ENCODE measurements at places on chromosomes 7 and 10. TPM values are rescaled to one million over a fixed set of nuclear protein-coding genes. Genes with fewer than 3 reads are reported as not detected.

The TLX1 gene
- total RNA-seq = not detected

The C10orf62 gene
- not detected for total RNA-seq

The AOAH gene
- total RNA-seq = not detected

The RBM28 gene
- total RNA-seq = 23.5 TPM

The ELMO1 gene
- 38.6 TPM for total RNA-seq

The TMEM270 gene
- total RNA-seq = not detected

The TACR2 gene
- total RNA-seq = 0.09 TPM

The TWIST1 gene
- 2.8 TPM for total RNA-seq

The TEX36 gene
- not detected for total RNA-seq

The NSUN6 gene
- 6.1 TPM for total RNA-seq

The GPER1 gene
- 0.75 TPM for total RNA-seq

The MCM7 gene
- total RNA-seq = 51.6 TPM

The LRRC4 gene
- total RNA-seq = 1.3 TPM

The AKR1C8 gene
- not detected for total RNA-seq

The H2BK1 gene
- not detected for total RNA-seq

The TCAF1 gene
- 20.4 TPM for total RNA-seq

The ELN gene
- 0.09 TPM for total RNA-seq

The FGFR2 gene
- total RNA-seq = 0.09 TPM
